A549 treated with Hydrocortisone at 1 μM for 4 hours (cell line): ENCODE measurements at places on chromosomes 6 and 20. TPM values are rescaled to one million over a fixed set of nuclear protein-coding genes. Genes with fewer than 3 reads are reported as not detected.

The RAB44 gene
- total RNA-seq: 0.02 to 0.07 TPM (median 0.05 TPM) in 3 of 5 replicates, not detected in the others

The TGM2 gene
- 336 to 542 TPM (median 501 TPM) in 5 replicates for total RNA-seq

The FILIP1 gene
- total RNA-seq: 0.20 to 0.35 TPM (median 0.29 TPM) in 5 replicates

The COX4I2 gene
- total RNA-seq: not detected in 5 replicates

The ASIP gene
- total RNA-seq: not detected in 5 replicates

The TOMM6 gene
- total RNA-seq: 281 to 324 TPM (median 298 TPM) in 5 replicates

The SLPI gene
- total RNA-seq: 8.8 to 15.1 TPM (median 11.1 TPM) in 5 replicates

The OR2H2 gene
- total RNA-seq: not detected in 5 replicates

The MAP7 gene
- 18.0 to 22.9 TPM (median 21.1 TPM) in 5 replicates for total RNA-seq

The MCCD1 gene
- not detected in 5 replicates for total RNA-seq
